Esophagus squamous epithelium (tissue), 5 donors: ENCODE measurements at places on chromosomes 3 and 15. TPM values are rescaled to one million over a fixed set of nuclear protein-coding genes. Genes with fewer than 3 reads are reported as not detected.

GRCh38 chr15:90966262-90966661 lies 11.6 kb downstream of the RCCD1 start:
- DNase-seq = no peak

GRCh38 chr3:69105320-69105719 lies 17.1 kb downstream of the LMOD3 start:
- DNase-seq = no peak

DNA sequence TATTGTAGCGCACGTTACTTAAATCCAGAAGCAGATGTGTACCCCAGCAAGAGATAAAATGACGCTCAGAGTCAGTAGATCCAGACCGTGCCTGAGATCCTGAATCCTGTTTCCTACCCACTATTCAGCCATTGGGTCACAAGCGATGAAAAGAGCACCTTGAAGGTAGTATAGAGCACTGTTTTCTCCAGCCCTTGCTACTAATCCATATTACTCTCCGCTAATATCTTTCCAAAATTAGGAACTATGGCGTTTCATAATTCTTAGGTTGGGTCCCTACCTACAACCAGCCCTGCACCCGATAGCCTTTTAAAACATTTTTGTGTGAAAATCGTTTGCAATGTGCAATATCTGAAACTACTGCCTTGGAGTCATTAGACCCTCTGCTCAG lies 596 bp downstream of the BTD start:
- no peak for DNase-seq

DNA sequence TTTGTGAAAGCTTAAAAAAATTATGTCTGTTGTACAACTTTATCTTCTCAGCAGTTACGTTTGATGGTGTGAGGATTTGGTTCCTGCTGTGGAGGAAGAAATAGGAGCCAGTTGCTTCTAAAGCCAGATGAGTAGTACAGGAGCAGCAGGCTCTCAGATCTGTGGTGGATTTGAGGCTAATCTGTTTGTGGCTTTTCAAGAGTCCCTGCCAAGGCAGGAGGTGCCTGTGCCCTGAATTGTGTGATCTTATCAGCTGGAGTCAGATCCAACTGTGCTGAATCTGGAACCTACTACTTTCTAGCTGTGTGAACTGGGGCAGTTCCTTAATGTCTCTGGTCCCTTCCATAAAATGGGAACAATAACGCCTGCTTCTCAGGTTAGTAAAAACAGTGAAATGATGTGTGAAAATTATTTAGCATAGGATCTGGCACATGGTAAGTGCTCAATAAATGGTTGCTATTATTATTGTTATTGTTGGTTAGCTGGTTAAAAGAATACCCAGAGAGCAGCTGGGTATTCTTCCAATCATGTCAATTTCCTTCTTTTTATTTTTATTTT lies 7.7 kb downstream of the CLDN11 start:
- no peak for DNase-seq

DNA sequence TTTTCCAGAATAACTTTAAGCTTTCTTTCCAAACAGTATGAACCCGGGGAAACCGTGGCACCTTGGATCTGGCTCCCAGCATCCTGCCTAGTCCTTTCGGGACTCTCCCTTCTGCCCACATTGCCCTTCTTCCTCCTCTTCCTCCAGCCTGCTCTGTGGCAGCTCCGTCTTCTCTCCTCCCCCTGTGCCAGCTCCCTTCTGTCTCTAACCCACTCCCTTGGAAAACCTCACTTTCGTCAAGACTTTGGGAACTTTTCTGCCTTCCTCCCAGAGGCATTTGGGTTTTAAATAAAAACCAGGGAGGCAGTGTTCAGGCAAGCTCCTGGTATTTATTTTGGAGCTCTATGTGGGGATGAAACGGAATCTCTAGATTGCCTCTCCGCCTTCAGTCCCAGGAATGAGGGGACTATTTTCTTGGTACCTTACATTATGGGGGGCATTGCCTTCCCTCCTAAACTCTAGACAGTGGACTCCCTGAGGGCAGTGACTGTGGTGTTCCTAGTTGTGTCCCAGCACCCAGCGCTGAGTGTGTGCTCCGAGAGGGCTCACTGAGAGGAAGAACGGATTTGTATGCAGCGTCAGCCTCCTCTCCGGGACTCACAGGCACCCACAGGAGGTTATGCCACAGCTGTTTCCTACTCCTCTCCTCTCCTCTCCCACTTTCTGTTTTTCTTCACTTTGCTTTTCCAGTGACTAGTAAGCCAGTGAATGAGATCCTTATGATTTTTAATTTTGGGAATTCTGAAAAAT lies 105.4 kb upstream of the MRPS22 start:
- no peak for DNase-seq

DNA sequence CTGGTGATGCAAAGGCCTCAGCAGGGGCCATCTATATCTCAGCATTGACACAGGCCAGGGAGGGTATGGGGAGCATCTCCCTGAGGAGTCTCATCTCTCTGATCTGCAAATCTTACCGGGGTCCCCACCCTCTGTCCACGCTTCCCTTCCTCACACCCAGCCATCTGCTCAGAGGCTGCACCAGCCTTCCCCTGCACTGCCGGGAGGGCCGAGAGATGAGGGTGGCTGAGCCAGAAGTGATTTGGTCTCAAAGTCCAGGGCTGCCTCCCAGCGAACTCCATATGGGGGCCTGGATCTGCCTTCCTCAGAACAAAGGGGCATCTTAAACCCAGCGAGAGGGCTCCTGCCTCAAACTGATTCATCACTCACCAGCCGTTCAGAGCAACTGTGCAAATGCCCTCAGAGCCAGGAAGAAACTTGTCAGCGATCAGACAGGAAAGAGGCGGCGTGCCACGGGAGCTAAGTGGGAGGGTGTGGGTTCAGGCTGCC lies 4.6 kb downstream of the IGDCC3 start:
- DNase-seq = no peak

- DNase-seq = no peak
These were observed 10.4 kb downstream of the ARF4 start for GRCh38 chr3:57586778-57587177.

DNA sequence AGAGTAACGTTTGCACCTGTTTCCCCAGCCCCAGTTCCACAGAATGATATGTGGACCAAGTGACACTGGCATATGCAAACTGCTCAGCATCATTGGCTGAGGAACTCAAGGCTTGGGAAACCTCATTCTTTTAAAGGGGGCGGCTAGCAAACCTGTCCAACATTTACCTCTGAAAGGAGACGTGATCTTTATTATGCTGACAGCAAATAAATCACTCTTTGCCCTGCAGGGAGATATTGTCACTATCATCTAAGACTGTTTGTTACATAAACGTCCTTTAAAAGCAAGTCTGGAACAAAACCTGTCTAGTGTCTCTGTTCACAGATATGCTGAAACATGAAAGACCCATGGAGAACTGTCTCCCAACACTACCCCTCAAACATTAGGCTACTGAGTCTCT lies 21.5 kb downstream of the CA12 start:
- DNase-seq = no peak

DNA sequence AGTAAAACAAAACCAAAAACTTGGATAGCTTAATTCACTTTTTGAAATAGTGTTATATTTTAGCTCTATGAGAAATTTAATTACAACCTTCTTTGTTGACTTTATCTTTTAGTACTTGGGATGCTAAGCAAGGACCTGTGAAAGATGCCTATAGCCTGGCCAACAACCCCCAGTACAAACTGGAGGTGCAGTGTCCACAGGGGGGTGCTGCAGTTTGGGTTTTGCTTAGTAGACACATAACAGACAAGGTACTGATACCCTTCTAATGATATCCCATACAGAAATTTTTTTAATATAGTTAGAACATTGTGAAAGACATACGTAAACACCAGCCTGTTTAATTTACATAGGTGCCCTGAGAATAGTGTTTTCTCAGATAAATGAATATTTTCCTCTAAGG lies 35.3 kb downstream of the CAPN7 start:
- no peak for DNase-seq

GRCh38 chr3:97765336-97765735 lies 778 bp downstream of the ARL6 start:
- DNase-seq = no peak

GRCh38 chr3:49028298-49028672 lies 913 bp downstream of the IMPDH2 start:
- DNase-seq = no peak

GRCh38 chr3:46067401-46067800 lies 40.1 kb upstream of the XCR1 start:
- DNase-seq = no peak

DNA sequence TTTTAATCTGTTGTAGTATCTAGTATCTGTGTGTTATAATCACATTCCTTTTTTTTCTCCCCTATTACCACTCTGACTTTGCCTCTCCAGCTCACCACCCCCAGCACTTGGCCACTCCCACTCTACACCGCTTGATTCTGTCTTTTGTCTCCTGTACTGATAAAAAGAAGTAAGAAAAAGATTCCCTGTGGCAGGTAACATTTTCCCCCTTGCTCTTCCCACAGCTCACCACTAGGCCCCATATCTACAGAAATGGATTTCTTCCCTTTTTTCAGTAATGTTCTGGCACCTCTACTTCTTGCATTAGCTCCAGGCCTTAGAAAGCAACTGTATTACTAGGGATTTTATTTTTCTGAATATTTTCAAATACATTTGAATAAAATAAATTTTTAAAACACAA lies 25.6 kb downstream of the KCNH8 start:
- no peak for DNase-seq

DNA sequence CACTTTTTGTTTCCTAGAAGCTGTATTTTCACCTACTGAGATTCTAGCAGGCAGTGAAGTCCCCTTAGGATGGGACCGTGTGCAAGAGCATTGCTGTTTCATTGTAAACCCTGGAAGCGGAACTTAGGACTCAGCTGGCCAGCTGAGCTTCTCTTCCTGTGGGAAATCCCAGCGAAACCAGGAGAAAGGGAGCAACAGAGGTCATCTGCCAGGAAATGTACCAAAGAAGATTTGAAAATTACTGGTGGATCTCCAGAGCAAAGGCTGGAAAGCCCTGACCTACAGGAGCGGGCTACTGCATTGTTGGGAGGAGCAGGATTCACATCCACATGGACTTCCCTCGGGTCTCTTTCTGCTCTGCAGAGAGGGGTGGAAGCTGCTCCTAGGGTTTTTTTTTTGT lies 7.6 kb upstream of the ADPRH start:
- DNase-seq = no peak

The CNTN6 gene
- total RNA-seq = not detected

The RAB6B gene
- 1.7 TPM for total RNA-seq

The GOLGA8G gene
- not detected for total RNA-seq

The CISH gene
- total RNA-seq = 3.1 TPM

The TNNC1 gene
- 4.1 TPM for total RNA-seq

The SI gene
- not detected for total RNA-seq
